ENCODE measurements at places on chromosomes 16 and 17.
A peak's percentile ranks its signal among the peaks of the same experiment; 100 is the strongest.

- DNase-seq: no peak
Measured at GRCh38 chr17:48646183-48647102, 20.3 kb upstream of the HOXB9 start.

GRCh38 chr17:75778861-75779249 is 5.8 kb upstream of the UNK start:
- no peak for DNase-seq

DNA sequence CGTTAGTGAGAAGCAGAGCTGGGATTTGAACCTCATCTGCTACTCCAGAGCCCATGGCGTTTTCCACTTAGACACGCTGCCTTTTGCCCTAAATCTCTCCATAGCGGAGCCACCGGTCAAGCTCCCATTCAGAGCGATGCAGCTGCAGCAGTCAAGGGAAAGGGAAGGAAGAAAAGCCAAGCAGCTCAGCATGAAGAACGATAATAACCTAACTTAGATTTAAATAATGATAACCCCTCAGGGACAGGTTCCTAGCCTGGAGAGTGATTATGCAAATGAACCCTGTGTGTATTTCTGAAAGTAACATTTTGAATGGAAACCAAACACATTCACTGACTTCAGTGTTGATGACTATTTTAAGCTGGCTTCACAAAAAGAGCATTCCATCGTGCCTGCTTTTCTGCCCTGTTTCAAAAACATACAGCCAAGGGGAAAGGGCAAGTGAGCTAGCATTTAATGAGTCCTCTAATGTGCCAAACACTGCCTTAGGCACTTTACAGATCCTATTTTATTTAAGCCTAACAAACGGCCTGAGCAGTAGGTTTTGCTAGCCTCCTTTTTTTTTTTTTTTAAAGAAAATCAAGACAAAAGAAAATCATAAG is 798.3 kb downstream of the CDH8 start:
- DNase-seq: no peak

DNA sequence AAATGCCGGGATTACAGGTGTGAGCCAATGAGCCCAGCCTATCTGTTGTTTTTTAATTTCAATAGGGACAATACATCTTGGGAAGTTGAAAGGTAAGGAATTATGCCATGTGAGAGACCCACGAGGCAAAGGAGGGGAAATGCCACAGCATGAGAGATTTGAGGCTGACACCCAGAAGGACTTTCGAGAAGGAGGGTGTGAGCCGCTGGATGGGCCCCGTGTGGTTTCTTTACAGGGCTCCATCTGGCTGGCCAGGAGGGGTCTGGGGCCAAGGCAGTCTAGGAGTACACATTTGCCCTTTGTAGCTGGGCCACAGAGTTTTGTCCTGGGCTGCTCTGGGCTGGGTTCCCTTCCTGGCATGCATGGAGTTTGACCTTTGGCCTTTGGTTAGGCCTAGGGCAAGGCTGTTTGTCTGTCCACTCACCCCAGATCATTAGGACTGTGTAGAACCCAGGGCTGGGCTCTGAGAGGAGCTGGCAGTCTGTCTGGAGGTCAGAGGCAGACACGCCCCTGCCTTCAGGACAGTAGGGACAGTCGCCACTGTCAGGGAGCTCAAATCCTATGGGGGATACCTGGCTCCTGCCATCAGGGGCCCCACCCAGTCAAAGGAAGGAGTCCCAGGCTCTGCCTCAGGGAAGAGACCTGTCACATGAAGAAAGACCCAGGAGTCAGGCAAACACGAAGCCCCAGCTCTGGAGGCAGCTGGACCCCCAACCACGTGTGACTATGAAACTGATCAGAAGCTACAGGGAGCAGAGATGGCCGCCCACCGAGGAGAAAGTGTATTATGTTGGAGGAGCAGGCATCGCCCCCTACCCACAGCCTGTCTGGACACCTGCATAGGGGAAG is 24.2 kb upstream of the NXPH3 start:
- no peak for DNase-seq

- no peak for DNase-seq
Measured at GRCh38 chr17:4485676-4486646, 12.7 kb upstream of the SPNS2 start.

DNA sequence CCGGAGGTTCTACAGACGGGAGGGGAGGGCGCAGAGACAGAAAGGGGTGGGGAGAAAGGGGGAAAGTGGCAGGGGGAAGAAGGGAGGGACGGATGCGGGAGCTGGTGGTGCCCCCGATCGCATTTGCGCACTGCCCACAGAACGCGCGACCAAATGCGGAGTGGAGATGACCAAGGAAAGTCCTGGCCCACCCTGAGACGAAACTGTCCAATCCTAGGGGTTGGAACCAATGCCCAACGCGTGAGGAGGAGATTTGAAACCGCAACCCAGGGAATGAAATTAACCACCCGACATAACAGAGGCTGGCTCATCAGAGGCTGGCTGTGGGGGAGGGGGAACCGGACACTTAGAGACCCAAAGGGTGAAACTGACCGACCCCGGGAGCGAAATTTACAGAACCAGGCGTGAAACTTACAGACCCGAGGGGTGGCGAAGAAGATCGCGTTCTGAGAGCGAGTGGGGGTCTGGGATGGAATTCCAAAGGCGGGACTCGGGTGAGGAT is 1.4 kb downstream of the HES7 start:
- DNase-seq: no peak

GRCh38 chr17:2932946-2933345 is 130.5 kb downstream of the OR1D5 start:
- DNase-seq: no peak

- no peak for DNase-seq
Measured at GRCh38 chr17:1362964-1363363, 37.1 kb downstream of the YWHAE start.

DNA sequence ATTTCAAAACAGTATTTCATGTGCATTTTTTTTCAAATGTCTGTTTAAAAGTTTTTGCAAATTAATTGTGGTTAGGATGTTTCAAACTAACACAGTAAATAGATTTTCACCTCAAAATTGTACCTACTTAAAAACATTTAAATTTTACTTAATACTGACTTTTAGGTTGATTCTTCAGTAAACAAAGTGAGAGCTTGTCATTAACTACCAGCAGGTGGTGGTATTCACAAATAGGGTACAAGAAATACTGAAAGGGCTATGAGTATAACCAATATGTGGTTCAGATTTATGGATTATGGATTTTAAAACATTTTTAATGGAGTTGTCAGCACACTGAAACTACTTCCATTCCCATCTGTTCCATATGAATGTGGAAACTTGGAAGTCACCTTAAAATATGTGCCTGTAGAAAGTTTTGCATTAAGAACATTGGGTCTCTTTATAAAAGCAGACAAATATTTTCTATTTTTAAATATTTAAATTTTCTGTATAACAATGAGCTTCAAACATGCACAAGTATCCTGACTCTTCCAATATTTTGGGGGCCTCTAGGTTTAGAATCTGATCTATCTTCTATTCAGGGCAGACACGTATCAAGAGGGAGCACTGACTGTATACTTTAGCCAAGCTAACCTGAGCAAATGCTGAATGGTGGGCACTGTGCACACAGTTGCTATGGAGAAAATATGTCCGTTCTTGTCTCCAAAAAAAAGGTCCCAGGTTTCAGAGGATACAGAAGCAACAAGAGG is 155.6 kb downstream of the SNX11 start:
- no peak for DNase-seq

GRCh38 chr17:2442166-2442565 is 41.3 kb upstream of the MNT start:
- no peak for DNase-seq

- DNase-seq: no peak
Measured at GRCh38 chr16:560204-560700, at the start of gene PRR35. Gene PRR35, plus strand, starts transcription at chr16:560394. Its CDS starts 2,901 bp downstream, at chr16:563295.

DNA sequence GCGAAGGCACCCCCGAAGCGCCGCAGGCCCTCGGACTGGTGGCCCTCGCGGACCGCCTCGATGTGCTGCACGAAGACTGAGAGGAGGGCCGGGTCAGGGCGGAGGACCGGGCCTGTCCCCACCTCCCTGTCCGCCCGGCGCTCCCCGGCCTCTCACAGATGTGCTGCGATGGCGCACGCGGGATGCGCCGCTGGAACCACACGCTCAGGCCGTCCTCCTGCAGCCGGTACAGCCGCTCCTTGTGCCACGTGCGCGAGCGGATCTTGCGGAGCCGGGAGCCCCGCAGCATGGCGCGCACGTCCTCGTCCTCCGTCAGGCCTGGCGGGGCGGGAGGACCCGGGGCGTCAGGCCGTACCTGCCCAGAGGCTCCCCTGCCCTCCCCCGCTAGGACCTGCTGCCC is 11.3 kb downstream of the PLCD3 start:
- DNase-seq: no peak

DNA sequence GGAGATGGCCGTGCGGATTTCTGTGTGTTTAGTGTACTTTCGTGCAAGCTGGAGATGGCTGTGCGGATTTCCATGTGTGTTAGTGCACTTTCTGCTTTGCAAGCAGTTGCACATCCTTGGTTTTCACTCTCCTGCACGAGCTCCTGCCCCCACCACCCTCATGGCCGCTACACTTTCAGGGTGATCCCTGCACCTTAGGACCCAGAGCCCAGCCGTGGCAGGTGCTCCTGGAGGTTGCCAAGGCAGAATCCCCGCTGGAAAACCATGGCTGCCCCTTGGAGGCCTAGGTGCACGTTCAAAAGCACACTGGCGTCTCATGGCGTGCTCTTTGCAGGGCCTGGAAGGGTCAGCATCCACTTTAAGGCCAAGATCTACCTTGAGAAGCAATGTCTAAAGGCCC is 311.0 kb upstream of the TNRC6C start:
- no peak for DNase-seq

DNA sequence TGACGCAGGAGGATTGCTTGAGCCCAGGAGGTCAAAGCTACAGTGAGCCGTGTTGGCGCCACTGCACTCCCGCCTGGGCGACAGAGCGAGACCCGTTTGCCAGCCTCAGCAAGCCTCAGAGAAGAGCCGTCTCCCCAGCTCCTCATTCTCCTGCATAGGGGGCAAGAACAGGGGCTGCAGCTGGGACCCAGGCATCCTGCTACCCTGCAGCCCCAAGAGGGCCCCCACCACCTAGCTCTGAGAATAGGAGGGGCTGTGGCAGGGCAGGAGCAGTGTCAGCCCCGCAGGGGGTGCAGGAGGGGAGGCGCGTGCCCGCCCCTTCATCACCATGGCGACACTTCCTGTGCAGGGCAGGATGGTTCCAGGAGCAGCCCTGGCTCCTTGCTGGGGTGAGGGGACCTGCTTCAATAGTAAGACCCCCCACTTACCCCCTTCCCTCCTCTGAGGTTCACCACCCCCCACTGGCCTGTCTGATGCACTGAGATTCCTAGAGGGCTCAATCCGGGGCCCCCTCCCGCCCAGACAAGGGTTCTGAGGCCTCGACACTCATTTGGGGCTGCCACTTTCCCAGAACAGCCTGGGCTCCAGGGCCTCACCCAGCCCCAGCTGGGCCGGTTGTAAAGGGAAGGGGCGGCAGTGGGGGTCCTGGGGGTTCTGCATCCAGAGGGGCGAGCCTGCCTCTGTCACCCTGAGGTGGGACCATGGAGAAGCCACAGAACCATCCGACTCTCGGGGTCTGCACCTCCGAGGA is 20.2 kb downstream of the VASN start:
- no peak for DNase-seq

DNA sequence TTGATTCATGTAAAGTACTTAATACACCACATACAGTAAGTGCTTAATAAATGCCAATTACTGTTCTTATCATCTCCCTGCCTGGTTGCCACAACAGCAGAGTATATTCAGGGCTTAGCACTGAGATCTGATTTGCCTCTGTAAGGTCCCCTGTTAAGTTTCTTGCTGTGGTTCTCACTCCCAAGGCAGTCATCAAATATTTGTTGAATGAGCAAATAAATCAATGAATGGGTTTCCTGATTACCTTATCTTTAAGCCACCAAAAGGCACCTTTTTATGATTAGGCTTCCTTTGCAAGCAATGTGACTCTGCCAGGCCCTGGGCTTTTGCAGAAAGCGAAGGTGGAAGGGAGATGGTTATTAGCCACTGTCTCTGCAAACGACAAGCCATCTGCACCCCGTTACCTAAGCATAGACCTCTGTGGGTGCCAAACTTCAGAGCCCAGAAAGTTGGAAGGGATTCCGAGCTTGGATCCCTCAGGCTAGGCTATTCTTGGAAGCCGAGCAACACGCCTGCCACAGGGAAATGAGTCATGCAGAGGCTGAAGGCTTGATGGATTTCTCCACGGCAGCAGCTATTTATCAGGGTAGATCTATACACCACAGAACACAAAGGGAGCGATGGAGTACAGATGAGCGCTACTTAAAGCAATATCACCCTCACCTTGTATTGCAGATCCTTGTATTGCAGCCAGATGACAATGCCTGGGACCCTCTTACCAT is 102.0 kb downstream of the GRIN2A start:
- no peak for DNase-seq

GRCh38 chr17:44220213-44221083 is 973 bp upstream of the UBTF start:
- DNase-seq: peak; percentile 41

DNA sequence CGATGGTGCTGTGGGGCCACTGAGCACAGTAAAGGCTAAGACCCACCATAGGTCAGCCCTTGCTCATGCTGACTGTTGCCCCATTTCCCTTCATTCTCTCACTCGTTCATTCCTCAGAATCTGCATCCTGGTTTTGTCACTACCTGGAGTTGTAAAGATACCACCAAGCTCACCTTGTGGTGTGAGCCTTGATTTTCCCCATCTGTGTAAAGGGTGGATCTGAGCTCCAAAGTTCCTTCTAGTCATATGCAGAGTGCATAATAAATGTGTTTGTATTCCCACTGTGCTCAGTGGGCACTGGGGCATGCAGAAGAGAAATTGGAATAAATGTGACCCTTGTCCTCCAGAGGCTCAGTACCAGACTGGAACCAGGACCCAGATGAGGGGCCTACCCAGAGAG is 35.2 kb upstream of the MEOX1 start:
- no peak for DNase-seq

GRCh38 chr16:11151885-11152629 is 103.9 kb downstream of the SOCS1 start:
- DNase-seq: no peak

DNA sequence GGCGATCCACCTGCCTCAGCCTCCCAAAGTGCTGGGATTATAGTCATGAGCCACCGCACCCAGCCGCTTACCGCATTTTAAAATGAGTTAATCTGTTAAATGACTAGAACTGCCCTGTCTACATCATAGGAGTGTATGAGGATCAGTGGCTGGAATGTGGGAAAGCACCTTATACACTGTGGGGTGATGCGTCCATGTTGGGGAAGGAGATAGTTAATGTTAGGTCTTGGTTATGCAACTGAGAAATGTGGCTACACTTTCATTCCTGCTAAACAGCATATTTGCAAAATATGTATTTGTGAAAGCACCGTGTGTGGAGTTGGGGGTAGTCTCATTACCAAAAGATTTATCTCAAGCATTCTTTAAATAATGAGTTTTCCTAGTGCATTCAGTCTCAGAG is 107.6 kb downstream of the SPACA3 start:
- no peak for DNase-seq
